ENCODE measurements at places on chromosomes 4 and X.

DNA sequence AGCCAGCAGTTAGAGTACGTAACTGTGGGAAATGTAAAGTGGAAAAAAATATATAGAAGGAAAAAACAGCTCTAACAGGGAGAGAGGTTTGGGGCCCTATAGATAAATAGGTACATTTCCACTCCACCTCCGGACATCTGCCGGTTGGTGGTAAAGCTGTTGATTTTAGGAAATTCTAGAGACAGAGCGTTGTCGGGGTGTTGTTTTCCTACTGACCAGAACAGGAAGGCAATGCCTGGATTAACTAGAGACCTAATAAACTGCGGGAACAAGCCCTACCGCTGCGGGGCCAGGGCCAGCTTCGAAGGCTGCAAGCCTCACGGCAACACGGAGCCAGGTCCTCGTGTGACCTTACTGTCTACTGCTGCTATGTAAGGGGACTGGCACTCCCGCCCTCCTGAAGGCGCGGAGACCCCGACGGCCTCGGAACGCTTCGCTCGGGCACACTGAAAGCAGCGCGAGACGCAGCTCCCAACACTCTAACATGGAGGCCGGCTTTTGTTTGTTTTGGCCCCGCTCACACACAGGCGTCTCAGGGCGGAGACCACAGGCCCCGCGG, 702 bp upstream of the CDKN2AIP start:
- no peak for DNase-seq

DNA sequence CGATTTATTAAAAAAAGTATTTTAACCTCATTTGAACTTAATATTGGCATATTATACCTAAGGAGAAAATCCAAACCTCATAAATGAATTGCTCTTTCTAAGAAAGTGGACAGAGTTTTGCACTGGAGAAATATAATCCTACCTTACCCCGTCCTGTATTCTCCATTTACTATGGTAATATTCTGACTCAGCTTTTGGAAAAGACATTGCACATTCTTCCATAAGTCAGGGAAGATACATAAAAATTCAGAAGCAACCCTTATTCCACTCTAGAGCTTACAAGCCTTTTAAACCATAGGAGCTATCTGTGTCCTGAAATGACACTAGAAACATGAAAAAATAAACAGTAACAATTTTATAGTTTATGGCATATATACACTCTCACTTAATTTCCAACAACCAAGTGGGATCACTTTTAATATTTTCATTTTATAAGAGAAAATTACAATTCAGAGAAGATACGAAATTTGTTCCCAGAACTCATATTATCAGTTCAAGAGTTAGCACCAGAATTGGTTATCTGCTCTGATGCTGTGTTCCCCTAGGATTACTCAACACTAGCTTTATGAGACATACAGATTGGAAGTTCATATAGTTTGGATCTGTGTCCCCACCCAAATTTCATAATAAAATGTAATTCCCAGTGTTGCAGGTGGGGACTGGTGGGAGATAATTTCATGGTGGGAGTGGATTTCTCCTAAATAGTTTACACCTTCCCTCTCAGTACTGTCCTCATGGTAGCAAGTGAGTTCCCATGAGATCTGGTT, 359.4 kb downstream of the ARAP2 start:
- no peak for DNase-seq

GRCh38 chrX:68355629-68355920, 77.7 kb downstream of the OPHN1 start:
- DNase-seq = no peak

DNA sequence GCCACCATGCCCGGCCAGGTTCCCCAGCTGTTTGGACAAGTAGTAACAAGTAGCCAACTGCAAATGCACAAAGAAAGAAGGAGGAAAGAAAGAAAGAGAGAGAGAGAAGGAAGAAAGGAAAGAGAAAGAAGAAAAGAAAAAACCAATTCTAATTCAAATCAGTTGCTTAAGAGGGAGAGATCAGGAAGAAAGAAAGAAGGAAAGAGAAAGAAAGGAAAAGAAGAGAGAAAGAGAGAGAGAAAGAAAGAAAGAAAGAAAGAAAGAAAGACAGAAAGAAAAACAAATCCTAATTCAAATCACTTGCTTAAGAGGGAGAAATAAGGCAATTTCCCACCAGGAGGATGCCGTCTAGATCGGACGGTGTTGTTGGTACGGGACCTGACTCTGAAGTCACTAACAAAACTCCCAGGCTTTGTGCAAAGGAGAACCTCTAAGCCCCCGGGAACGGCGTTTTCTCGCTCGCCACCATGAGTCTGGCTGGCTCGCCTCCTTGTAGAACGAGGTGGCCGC, 95.5 kb upstream of the PPP2R3B start:
- no peak for DNase-seq

- no peak for DNase-seq
These were observed 110.6 kb upstream of the ITM2A start for GRCh38 chrX:79477691-79478090.

GRCh38 chr4:151315212-151315886, 10.1 kb downstream of the SH3D19 start:
- DNase-seq = no peak

DNA sequence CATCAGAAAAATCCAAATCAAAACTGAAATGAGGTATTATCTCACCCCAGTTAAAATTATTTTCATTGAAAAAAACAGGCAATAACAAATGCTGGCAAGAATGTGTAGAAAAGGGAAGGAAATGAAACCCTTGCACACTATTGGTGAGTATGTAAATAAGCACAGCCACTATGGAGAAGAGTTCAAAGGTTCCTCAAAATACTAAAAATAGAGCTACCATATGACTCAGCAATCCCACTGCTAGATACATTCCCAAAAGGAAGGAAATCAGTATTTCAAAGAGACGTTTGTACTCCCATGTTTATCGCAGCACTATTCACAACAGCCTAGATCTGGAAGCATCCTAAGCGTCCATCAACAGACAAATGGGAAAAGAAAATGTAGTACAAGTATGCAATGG, 932.4 kb downstream of the PCDH18 start:
- DNase-seq = no peak

DNA sequence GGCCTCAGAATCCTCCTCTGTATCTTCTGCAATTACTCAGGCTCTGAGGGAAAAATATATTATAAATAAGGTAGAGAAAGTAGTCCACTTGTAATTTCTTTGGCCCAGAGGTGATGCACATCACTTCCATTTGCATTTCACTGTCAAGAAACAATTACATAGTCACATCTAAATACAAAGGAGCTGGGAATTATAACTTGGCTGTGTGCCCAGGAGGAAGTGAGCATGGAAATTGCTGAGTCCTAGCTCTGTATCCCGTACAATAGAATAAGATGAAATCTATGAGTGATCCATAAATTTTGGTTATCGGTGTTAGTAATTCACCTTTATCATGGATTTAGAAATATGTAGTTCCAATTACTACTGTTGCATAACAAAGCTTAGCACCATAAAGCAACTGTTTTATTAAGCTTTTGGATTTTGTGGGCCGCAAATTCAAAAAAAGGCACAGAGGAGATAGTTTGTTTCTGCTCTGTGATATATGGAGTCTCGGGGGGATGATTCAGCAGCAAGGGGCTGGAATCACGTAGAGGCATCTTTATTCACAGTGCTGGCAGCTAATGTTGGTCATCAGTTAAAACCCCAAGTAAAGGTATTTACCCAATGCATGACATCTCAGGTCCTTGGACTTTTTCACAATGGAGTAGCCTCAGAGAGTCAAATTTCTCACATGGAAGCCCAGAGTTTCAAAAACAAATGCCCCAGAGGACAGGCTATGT, 241.4 kb upstream of the GALNT7 start:
- no peak for DNase-seq

DNA sequence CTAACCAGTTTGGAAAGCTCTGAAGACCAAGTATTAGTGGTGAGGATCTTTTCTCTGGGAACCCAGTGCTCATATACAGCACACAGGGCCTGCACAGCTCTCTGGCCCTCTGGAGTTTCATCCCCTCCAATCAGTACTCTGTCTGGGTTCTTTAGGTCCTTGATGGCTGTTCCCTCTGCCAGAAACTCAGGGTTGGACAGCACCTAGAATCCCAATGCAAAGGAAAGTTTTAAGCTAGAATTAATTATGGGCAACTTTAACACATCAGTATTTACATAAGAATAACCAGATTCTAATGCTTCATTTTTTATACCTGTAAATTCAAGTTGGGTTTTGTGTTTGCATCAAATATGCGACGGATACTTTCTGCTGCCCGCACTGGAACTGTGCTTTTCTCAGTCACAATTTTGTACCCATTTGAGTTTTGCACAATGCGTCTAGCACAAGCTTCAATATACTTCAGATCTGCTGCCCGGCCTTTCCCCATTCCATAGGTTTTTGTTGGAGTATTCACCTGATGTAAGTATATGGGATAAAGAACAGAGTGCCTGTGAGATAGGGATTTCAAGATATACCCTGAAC, 16.8 kb downstream of the UGDH start:
- no peak for DNase-seq

DNA sequence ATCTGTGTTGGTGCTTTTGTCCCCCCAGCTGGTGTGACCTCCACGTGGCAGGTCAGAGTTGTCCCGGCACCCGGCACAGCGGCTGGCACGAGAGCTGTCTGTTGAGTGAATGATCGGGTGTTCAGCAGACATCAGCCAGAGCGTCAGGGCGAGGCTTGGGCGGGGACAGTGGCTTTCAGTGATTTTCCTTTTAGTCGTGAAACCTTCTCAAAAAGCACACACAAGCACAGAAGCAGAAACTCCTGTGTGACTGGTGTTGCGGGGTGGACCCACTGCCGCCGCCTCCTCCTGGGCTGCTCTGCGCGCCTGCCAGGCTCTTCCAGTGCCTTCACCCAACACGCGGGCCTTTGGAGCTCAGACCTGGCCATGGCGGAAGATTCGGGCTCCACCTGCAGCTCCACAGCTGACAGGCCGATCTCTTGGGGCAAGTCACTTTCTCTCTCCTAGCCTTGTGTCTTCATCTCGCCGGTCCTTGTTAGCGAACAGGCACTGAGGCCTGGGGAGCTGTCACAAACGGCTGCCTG, 51.4 kb upstream of the HGFAC start:
- DNase-seq = no peak

GRCh38 chrX:46278572-46278971, 266.6 kb downstream of the ZNF674 start:
- no peak for DNase-seq

DNA sequence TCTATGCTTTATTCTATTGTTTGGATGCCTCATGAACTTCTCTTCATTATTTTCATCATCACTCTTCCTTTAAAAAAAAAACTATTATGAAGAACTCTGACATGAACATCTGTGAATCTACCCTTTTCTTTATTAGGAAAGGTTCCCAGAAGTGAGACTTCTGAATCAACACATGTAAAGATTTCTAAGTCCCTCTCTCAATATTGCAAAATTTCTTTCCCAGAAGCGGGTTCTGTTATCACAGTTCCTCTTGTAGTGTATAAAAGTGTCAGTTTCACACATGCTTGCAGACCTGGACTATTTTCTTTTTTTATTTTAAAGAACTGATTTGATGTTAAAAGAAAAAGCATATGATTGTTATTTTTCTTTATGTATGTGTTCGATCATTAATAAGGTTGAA, 330.8 kb upstream of the KLF3 start:
- DNase-seq = no peak

DNA sequence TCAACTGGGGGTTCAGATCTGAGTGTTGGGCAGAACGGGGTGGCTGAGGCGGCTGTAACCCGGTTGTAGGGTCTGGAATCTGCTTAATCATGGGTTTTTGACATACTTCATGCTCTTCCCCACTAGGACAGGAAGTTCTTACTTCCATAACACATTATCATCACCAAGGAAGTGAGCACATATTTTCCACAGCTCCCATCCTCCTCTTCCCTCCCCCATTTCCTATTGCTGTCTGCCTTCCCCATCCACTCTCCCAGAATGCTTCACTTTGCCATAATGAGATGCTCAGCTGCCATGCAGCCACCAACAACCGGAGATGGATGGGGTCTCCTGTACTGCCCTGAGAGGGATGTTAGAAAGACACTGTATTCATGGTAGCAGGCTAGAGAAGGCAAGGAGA, 6.4 kb upstream of the DCUN1D4 start:
- no peak for DNase-seq

DNA sequence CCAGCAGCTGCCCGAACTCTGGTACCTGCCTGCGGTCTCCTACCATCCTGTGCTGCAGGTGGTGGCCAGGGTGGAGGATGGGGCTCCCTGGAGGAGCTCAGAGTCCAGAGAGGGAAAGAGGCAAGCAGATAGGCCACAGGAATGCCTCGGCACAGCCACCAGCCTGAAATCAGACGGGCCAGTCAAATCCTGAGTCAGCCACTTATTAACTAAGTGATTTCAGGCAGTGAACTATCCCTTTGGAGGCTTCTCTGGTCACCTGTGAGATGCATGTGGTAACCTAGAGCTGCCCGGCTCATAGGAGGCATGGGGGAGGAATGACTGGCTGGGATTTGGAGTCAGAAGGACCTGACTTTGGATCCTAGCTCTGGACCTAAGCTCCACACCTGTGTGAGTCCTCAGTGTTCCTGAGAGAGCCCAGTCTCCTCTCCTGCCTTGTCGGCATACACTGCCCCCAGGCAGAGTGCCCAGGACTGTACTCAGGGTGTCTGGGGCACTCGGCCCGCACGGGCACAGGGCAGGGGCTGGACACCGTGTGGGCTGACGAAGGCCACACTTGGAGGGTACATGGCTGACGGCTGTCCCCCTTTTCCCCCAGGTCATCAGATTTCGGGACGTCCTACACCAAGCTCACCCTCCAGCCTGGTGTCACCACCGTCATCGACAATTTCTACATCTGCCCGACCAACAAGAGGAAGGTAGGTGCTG, 96.4 kb upstream of the PSAPL1 start:
- DNase-seq = no peak

GRCh38 chr4:9999956-10000561, 21.2 kb downstream of the SLC2A9 start:
- DNase-seq = no peak

- DNase-seq = no peak
These were observed 168.0 kb upstream of the PACRGL start for GRCh38 chr4:20532116-20532790.

DNA sequence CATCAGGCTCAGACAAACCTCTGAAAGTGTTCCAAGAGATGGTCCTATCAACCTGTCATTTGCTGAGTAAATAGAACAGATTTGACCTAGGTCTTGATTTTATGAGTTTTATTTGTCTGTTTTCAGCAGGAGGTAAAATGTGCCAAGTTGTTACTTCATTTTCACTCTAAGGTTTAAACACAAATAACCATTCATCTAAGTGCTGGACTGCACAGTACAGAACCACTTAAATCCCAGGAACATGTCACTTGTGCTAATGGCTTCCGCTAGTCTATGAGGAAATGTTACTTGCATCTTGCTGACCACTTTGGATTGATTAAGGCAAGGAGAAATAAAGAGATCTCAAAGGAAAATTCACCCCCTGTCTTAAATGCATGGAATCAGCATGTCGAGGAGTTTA, 660.7 kb downstream of the SMARCA1 start:
- no peak for DNase-seq
